SK-MEL-5 (cell line): ENCODE measurements at places on chromosomes 2 and 18. TPM values are rescaled to one million over a fixed set of nuclear protein-coding genes. Genes with fewer than 3 reads are reported as not detected.

Gene LTBP1
- total RNA-seq: 6.7 and 8.9 TPM in 2 replicates

Gene CHRNG
- not detected in 2 replicates for total RNA-seq

Gene REEP1
- 1.0 and 2.0 TPM in 2 replicates for total RNA-seq

Gene LINC00305
- not detected in 2 replicates for total RNA-seq

Gene LONRF2
- 12.1 and 12.3 TPM in 2 replicates for total RNA-seq

Gene COBLL1
- 4.6 and 7.7 TPM in 2 replicates for total RNA-seq

Gene NEURL3
- not detected in 2 replicates for total RNA-seq

Gene LRP2
- 9.2 and 15.6 TPM in 2 replicates for total RNA-seq

Gene ZSWIM2
- total RNA-seq: not detected in 2 replicates

Gene HOXD13
- total RNA-seq: 10.3 and 11.8 TPM in 2 replicates

Gene CCDC150
- 0.69 and 2.1 TPM in 2 replicates for total RNA-seq

Gene LOXHD1
- not detected in 2 replicates for total RNA-seq

Gene PXDN
- total RNA-seq: 3.1 and 4.7 TPM in 2 replicates

Gene ABCG5
- total RNA-seq: 0.08 and 0.11 TPM in 2 replicates

Gene CCBE1
- total RNA-seq: 0.29 TPM in 2 replicates

Gene KCNJ3
- not detected in 2 replicates for total RNA-seq

Gene GPR39
- 0.32 TPM in 1 of 2 replicates, not detected in the other for total RNA-seq

Gene CCDC74B
- 1.3 and 2.9 TPM in 2 replicates for total RNA-seq

Gene ASAP2
- total RNA-seq: 16.1 and 17.6 TPM in 2 replicates

Gene FAM161A
- 12.3 and 21.7 TPM in 2 replicates for total RNA-seq

Gene NLRC4
- 0.03 TPM in 1 of 2 replicates, not detected in the other for total RNA-seq

Gene UGT1A3
- total RNA-seq: not detected in 2 replicates

Gene FSIP2
- not detected in 2 replicates for total RNA-seq

Gene DPYSL5
- not detected in 2 replicates for total RNA-seq

Gene PARD6G
- total RNA-seq: 8.6 and 8.8 TPM in 2 replicates

Gene STARD6
- not detected in 2 replicates for total RNA-seq

Gene GAREM2
- total RNA-seq: 4.0 and 5.0 TPM in 2 replicates

Gene CD302
- 12.0 and 13.4 TPM in 2 replicates for total RNA-seq

Gene EPB41L5
- 7.1 and 7.9 TPM in 2 replicates for total RNA-seq

Gene RALB
- total RNA-seq: 31.5 and 33.5 TPM in 2 replicates

Gene MOGAT1
- not detected in 2 replicates for total RNA-seq

Gene MYO7B
- total RNA-seq: not detected in 2 replicates

Gene SELENOI
- 48.0 and 50.4 TPM in 2 replicates for total RNA-seq

Gene RBM44
- total RNA-seq: 0.29 and 0.45 TPM in 2 replicates

Gene DNAJC5G
- total RNA-seq: not detected in 2 replicates

Gene DCDC2C
- not detected in 2 replicates for total RNA-seq

Gene ADAM17
- 33.3 and 34.9 TPM in 2 replicates for total RNA-seq

Gene SLC25A12
- 28.2 and 28.9 TPM in 2 replicates for total RNA-seq

Gene NTSR2
- not detected in 2 replicates for total RNA-seq

Gene FBXO41
- 3.6 and 4.8 TPM in 2 replicates for total RNA-seq

Gene PRKCE
- total RNA-seq: 22.9 and 24.6 TPM in 2 replicates

Gene ASB18
- not detected in 2 replicates for total RNA-seq

Gene BMP10
- total RNA-seq: not detected in 2 replicates

Gene ST8SIA5
- not detected in 2 replicates for total RNA-seq

Gene FAM237A
- total RNA-seq: not detected in 2 replicates

Gene AP1S3
- 12.7 and 15.5 TPM in 2 replicates for total RNA-seq

Gene KIF5C
- total RNA-seq: 1.3 and 1.4 TPM in 2 replicates

Gene C1GALT1C1L
- 1.0 and 1.2 TPM in 2 replicates for total RNA-seq

Gene TUBA3E
- not detected in 2 replicates for total RNA-seq

Gene IL36B
- not detected in 2 replicates for total RNA-seq

Gene ERFE
- total RNA-seq: 22.3 and 29.3 TPM in 2 replicates

Gene ZNG1B
- total RNA-seq: 24.5 and 24.6 TPM in 2 replicates

Gene TMEM131
- 11.6 and 15.2 TPM in 2 replicates for total RNA-seq

Gene PLA2R1
- total RNA-seq: 0.11 TPM in 1 of 2 replicates, not detected in the other

Gene PLGLB2
- total RNA-seq: not detected in 2 replicates
